Endodermal cell (in vitro differentiated cells): ENCODE measurements at places on chromosomes 12 and 14. TPM values are rescaled to one million over a fixed set of nuclear protein-coding genes. Genes with fewer than 3 reads are reported as not detected.

DNA sequence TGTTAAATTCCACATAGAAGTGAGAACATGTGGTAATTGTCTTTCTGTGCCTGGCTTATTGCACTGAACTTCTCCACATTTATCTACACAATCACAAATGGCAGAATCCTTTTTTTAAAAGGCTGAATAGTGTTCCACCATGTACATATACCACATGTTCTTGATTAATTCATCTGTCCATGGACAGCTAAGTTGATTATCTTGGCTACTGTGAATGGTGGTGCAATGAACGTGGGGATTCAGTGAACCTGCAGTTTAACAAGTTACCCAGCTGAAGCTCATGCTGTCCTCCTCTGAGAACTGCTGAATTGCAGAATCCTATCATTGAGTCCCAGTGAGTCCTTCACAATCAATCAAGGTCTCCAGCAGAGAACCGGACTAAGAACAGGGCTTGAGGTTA lies 74.9 kb downstream of the TBK1 start:
- no peaks in the 10 kb centered on the region for H3K27me3 ChIP-seq
- H3K27ac ChIP-seq = no peak overlapping the region
- H3K4me1 ChIP-seq = no peaks in the 10 kb centered on the region

DNA sequence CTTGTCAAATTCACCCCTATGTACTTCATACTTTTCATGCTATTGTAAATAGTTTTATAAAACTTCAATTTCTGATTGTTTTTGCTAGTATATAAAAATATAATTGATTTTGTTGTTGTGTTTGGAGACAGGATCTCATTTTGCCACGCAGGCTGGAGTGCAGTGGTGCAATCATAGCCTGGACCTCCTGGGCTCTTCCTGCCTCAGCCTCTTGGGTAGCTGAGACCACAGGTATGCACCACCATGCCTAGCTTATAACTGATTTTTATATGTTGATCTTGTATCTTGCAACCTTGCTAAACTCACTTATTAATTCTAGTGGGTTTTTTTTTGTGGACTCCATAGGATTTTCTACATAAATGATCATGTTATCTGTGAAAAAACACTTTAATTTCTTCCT lies 23.5 kb downstream of the ATP5MC2 start:
- H3K4me3 ChIP-seq = no peak overlapping the region
- H3K27ac ChIP-seq = no peak overlapping the region
- H3K27me3 ChIP-seq = no peaks in the 10 kb centered on the region
- no peaks in the 10 kb centered on the region for H3K4me1 ChIP-seq
- no peak for DNase-seq

IRAK3 gene
- 0.19 to 0.53 TPM (median 0.27 TPM) in 3 replicates for total RNA-seq

LYZ gene
- total RNA-seq = 0.42 TPM in 1 of 3 replicates, not detected in the others

DNA sequence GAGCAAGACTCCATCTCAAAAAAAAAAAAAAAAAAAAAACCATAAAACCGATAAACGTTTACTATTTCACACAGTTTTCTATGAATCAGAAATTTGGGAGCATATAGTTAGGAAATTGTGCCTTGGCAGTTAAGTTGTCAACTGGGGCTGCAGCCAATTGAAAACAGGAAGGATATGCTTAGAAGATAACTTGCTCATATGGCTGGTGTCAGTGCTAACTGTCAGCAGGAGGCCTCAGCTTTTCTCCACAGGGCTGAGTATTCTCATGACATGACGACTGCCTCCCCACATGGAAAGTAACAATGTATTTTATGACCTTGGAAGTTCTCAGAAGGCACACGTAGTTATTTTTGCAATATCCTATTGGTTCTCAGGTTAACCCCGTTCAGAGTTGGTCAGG lies 29.6 kb upstream of the OR5AU1 start:
- no peaks in the 10 kb centered on the region for H3K27me3 ChIP-seq
- no peaks in the 10 kb centered on the region for H3K4me1 ChIP-seq
- H3K27ac ChIP-seq = no peak overlapping the region
- no peak overlapping the region for H3K4me3 ChIP-seq

- no peak overlapping the region for H3K4me3 ChIP-seq
- peaks cover 70% of the 10 kb centered on the region for H3K27me3 ChIP-seq
- peaks cover 8% of the 10 kb centered on the region for H3K4me1 ChIP-seq
- no peak for DNase-seq
Measured at GRCh38 chr12:54590978-54591591, 2.6 kb upstream of the PPP1R1A start.

DNA sequence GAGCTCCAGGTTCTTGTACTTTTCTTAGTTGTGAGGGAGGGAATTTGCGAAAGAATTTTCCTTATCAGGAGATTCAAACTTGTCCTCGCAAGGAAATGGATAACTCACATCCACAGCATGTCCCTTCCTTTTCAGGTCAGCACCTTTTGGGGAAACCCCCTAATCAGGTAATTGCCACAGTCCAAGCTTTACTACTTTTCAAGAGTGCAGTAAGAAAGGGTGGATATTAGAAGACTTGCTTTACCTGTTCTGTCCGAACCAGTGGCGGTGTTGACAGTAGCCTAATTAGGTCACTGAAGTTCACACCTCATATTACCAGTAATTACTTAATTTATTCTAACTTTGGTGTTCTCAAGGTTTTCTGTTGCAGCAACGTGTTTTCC lies 6.7 kb upstream of the C12orf50 start:
- no peaks in the 10 kb centered on the region for H3K27me3 ChIP-seq
- no peaks in the 10 kb centered on the region for H3K36me3 ChIP-seq
- no peak for DNase-seq
